ENCODE measurements at places on chromosomes 12 and 14.
A peak's percentile ranks its signal among the peaks of the same experiment; 100 is the strongest.

DNA sequence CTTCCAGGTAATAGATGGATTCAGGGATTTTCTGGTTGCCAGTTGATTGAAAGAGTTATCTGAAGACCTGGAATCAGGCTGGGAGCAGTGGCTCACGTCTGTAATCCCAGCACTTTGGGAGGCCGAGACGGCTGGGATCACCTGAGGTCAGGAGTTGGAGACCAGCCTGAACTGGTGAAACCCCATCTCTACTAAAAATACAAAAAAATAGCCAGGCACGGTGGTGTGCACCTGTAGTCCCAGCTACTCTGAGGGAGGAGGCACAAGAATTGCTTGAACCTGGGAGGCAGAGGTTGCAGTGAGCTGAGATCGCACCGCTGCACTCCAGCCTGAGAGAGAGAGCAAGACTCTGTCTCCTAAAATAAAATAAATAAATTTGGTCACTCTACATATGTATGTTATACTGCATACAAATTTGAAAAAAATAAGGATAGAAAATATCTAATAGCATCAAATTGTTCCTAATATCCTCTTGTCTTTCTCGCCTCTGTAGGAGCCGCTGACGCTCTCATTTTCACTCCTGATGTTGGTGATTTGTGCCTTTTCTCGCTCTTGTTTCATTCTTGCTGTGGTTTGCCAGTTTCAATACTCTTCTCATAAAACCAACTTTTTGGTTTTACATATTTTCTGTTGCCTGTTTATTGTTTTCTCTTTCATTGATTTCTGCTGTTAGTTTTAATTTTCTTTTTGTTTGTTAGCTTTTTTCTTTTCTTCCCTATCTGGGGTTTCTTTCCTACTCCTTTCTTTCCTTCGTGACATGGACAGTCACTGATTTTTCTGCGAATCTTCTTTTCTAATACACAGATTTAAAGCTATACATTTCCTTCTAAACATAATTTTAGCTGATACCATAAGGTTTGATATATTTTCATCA lies 23.8 kb upstream of the PLD4 start:
- no peak for DNase-seq

DNA sequence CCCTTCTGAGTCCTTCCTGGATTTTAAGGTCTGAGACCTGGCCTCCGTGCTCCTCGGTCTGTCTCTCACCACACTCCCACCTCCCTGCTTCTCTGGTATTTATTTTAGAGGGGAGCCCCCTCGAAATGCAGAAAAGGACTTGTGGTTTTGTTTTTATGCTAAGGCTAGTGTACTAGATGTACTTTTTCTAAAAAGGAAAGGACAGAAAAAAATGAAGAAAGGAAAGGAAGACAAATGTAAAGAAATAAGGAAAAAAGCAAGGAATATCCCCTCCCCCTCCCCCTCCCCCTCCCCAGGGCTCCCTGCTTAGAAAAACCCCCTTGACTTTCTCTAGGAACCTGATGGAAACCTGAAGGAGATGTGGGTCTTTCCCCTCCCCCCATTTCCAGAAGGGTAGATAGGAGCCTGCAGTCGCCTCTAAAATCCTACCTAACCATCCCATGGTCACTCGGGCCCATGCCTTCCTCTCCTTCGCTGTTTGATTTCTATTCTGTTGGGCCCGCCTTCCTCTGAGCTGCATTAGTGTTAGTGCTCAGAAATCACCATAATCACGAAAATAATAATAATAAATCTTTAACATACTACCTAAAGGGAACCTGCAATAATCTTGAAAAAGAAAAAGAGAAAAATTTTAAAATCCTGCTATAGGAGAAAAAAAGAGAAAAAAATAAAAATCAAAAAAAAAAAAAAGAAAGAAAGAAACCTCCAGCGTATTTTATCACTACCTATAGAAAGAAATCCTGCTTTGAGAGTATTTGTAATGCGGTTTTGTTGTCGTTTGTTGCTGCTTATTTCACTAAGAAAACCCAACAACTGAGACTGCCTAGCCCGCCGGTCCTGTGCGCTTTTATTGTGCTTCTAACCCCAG lies 3.1 kb downstream of the HOXC8 start:
- DNase-seq, result no peak

GRCh38 chr12:132219323-132219722 lies 75.1 kb downstream of the NOC4L start:
- DNase-seq, result no peak

GRCh38 chr14:102914474-102915291 lies 7.8 kb upstream of the AMN start:
- DNase-seq, result no peak

DNA sequence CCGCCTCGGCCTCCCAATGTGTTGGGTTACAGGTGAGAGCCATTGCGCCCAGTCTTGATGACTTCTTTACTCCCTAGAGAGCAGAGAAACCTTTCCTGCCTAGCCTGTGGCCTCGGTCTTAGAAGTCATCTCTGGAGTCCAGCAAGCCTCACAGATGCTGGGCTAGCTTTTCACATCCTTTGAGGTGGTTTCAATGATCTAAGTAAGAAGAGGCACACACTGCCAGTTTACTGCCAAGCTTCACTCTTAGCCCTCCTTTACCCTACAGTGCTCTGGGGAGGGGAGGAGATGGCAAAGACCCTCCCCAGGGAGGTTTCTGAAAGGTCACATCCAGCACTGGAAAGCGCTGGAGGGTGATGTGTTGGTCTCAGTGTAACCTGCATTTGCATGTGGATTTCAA lies 304.8 kb downstream of the PCNX1 start:
- DNase-seq, result no peak

DNA sequence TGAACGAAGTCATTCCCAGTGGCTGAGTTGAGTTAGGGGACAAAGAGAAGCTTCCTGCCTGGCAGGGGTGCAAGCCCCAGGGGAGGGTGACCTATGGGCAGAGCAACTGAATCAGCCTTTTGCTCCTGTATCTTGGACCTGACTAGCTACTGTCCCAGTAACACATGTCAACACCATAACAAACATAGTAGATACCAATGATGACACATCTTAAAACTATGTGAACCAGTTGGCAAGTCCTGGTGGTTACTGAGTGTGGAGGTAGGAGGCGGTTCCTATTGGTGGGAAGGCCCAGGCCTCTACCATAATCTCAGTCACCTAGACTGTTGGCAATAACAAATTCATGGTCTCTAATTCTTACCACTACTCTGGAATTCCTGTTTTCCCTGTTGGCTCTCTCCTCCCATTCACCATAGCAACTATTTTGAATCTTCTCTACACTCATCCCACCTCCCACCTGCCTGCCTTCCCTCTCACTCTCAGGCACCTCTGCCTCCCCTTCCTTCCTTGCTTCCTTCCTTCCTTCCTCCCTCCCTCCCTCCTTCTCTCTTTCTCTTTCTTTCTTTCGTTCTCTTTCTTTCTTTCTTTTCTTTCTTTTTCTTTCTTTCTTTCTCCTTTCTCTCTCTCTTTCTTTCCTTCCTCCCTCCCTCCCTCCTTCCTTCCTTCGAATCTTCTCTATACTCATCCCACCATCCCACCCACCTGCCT lies 8.1 kb upstream of the P2RX7 start:
- no peak for DNase-seq

GRCh38 chr12:51900323-51900889 lies 6.9 kb upstream of the ACVRL1 start:
- DNase-seq, result no peak

DNA sequence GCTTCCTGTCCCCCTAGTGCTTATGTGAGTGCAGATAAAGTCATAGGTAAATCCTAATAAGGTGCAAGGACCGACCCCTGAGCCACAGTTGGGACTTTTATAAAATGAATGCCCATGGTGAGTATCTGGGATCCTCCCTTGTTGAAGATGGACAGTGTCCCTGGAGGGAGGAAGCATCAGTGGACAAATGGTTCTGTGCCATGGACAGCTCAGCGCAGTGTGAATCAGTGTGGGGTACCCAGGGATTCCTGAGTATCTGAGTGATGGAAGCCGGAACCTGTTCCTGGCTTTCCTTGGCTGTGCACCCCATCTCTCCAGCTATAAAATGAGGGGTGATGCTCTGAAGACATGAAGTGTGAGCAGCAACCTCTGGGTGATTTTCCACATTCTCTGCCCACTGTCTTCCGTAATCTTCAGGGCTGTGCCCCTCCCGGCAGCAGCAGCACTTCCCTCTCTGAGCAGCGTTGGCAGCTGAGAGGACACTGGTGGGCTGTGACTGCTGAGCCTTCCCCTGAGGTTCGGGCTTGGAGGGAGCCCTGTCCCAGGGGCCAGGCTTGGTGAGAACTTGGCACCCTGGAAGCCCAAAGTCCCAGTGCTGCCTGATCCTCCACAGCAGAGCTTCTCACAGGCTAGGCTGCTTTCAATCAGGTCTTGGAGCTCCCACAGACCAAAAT lies 25.0 kb downstream of the VCPKMT start:
- DNase-seq, result no peak

- peak; percentile 40 for DNase-seq
Measured at GRCh38 chr12:76276499-76277151, 71.6 kb downstream of the BBS10 start.

DNA sequence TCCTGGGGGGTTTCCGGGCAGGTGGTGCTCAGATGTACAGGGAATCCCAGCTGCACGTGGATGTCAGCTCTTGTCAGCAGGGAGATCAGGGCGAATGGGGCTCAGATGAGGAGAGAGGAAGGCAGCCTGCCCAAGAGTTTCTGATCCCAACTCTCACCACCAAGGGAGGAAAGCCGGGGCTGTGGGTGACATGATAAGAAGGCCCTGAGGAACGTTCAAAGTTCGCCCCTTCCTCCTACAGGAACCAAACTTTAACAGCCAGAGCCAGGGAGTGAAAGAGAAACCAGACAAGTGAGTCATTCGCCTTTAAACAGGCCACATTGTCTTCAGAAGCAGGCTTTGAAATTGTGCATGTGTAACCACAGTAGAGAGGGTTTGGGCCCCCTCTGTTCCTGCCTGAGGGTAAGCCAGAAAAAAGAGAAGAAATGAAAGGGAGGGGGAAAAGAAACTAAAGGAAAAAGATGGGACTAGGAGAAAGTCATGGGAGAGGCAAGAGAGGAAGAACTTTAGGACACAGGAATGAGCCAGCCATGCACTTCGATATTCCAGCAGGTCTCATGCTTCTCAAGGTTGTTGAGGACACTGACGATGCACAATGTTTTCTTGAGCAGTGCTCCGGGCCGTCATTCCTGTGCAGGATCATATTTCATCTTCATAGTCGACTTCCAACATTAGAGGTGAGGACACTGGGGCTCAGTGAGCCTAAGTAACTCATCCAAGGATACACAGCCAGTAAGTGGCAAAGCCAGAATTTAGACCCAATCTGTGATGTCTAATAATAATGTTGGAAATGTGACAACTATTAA lies 691.4 kb upstream of the TBX3 start:
- DNase-seq, result peak; percentile 48

GRCh38 chr14:33932576-33933345 lies 18.1 kb downstream of the EGLN3 start:
- DNase-seq, result peak; percentile 54

DNA sequence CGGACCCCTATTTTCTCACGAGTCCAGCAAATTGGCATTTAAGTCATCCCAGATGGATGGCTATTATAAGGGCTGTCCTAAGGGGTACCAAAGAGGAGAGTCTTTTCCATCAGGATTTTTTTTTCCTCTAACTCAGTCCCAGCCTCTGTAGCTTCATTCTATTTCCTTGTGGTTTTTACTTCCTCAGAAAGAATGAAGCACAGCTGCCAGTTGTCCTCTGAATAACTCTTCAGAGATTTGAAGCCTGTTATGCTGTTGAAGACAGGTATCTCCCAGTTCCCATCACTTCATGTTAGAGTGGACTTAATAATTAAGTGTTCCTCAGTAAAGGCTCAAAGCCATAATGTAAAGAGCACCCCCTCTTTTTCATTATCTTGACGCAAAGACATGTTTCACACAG lies 48.5 kb upstream of the HOXC13 start:
- no peak for DNase-seq

DNA sequence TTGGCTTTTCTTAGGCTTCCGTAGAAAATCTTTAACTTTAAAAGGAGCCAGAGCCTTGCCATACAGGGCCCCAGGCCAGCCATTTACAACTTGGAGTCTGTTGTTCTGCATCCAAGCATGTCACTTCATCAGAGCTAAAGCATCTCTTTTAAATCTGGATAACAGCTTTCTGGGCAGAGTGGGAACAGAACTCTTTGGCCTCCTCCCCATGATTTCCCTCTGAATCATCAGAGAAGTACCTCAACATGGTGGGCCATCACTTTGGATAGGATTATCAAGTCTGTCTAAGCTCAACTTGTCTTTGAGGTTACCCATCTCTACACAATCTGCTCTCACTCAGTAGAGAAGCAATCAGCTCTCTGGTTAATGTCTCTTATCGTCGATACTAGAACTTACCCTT lies 170.9 kb downstream of the SLC6A15 start:
- no peak for DNase-seq

- peak; percentile 88 for DNase-seq
Measured at GRCh38 chr12:75635606-75636444, 124.4 kb upstream of the KRR1 start.

- DNase-seq, result no peak
Measured at GRCh38 chr14:94921456-94921855, 151.5 kb upstream of the GSC start.

- no peak for DNase-seq
Measured at GRCh38 chr14:21241218-21241819, 27.9 kb downstream of the HNRNPC start.

DNA sequence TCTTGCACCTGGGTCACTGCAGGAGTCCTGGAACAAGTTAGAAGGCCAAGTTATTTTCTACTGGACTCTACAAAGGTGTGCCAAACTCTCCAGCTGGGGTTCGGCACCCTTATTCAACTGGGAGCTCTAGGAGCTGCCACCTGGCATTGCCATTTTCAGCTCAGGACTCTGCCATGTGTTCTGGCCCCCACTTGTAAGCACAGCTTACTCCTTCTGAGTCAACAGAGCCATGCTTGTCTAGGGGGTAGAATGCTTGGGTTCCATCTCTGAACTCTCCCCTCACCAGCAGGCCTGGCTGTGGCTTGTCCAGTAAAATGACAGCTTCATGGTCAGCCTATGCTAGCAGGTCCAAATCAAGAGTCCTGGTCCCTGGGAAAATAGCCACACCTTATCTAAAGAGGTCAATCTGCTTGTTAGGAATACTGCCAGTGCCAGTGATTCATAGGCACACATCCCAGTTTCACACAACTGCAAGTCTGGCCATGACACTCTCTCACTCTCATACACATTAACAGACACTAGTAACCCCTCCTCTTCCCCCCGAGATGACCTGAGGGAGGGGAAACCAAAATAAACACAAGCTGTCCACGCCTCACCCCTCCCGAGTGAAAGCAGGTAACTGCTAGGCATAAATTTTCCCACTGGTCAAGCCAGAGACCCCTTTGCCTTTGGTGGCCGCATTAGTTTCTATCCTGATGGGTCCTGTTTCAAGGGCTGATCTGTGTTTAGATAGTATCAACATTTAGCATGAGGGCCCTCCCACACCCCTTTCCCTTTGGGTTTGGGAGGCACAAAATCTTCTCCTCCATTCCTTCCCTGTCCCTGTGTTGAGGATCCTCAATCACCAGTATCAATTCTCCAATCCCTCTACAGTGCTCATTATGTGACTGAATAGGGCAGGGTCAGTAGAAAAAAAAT lies 182.3 kb upstream of the GZMB start:
- DNase-seq, result no peak

DNA sequence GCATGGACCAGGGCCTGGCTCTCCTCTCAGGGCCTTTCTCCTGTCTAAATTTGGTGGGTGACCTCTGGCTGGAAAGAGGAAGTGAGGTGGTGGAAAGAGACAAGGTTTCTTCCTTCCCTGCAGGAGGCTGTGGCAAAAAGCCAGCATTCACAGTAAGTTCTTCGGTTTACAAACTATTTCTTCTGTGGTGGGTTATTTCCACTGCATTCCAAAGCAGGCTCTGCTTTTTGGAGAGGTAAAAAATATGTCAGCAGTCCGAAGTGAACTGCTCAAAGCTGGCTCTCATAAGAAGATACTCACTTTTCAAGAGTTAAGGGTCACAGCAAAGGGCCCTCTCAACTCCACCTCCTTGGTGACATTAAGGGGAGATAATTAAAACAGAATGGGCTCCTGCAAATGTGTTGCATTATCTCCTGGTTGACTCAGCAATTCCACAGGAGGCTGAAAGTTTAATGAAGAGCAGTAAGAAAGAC lies 48.9 kb upstream of the POC1B start:
- peak; percentile 60 for DNase-seq

Data from skeletal muscle cell (primary cell).